ENCODE measurements at places on chromosomes 2 and 18.

DNA sequence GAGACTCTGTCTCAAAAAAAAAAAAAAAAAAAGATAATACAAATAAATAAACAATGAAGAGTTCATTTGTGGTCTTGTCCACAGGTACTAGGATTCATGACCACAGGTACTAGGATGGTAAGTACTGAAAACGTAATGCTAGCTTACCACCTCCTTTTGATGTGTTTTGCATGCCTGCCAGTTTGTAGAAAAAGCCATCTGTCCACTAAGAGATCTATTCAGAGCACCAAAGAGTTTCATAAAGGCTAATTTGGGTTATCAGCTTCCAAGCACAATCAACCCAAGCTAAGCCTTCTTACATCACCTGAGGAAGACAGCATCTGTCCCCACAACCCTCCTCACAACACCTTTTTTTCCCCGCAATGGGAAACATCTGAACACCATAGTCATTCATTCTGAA lies 477.2 kb downstream of the ZEB2 start:
- no peak for DNase-seq
- no peaks in the 10 kb centered on the region for H3K36me3 ChIP-seq
- peaks cover 2% of the 10 kb centered on the region for H3K4me1 ChIP-seq

DNA sequence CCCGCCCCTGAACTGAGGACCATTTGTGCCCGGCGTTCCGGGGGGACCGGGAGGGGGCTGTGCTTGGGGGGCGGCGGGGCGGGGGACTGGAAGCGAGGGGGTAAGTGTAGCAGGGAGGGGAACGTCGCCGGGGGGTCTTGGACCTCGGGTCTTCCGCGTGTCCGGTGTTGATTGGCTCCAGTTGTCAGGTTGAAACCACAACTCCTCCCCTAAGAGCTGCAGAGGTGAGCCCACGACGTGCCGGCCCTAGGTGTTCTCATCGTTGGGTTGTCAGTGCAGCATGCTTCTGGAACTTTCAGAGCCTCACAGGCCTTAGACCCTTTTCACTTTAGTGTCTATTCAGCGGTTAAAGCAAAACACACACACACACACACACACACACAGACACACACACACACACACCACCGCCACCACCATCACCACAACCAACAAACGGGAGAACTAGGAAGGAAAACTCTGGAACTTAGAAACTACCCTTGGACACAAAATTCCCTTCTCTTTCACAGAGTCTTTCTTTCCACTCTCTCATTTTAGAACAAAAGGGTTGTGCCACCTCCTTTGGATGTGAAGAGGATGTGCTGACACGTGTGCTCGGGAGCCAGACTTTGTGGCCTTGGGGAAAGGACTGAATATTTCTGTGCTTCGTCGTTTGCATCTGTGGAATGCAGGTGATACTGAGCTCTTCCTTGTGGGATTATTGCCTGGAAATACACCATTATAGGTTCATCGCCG lies 6.7 kb upstream of the DLX2 start:
- peaks cover 76% of the 10 kb centered on the region for H3K27me3 ChIP-seq
- DNase-seq: no peak
- H3K4me1 ChIP-seq: peaks cover 32% of the 10 kb centered on the region
- H3K4me3 ChIP-seq: no peak overlapping the region

DNA sequence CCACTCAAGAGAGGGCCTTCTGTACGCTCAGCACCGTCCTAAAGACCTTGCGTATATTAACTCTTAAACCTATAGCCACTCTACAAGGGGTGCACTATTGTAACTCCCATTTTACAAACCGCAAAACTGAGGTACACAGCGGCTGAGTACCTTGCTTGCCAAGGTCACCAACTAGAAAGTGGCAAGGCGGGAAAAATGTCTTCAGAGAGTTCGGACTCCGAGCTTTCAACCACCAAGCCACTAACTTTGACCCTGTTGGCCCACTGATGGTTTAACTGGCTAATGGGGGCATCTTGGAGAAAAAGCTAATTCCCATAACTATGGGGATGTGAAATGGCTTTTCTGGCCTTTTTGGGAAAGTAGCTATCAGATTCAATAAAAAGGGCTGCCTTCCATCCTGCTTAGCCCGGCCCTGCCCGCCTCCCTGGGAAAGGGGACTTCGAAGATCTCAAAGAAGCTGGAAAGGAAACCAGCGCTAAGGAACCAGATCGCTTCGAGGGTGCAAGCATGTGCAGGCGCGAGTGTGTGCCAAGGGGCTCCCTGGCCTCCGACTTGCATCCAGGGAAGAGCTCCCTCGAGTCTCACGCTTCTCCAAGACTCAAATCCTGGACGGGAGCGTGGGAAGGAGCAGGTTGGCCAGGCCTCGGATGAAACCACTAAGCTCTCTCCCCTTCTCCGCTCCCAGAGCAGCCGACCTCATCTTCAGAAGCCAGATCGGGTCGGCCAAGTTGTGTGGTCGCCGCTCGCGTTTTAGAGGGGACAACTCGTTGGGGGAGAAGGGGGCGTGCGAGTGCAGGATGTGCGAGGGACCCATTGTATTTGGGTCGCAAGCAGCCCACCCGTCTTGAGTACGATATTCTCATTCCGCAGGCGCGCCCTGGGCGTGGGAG lies 2.2 kb upstream of the SP5 start:
- peaks cover 100% of the 10 kb centered on the region for H3K27me3 ChIP-seq
- peak overlapping the region; percentile 42 for H3K27ac ChIP-seq
- peaks cover 3% of the 10 kb centered on the region for H3K36me3 ChIP-seq

DNA sequence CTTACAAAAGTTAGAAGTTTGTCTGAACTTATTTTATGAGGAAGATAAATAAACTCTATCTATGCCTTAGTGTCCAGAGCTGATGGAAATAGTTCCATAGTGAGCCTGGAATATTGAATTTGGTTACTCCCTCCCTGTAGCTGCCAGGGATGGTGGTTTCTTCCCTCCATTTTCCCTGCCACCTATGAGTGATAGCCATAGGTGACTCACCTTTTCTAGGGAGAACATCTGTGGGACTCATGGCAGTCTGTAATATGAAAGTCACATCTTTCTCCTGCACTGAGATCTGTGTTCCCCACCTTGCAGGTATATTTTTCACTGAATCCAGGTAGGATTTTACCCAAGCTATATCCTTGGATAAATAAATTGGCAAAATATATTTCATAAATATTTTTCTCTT lies 148.8 kb downstream of the TPGS2 start:
- H3K4me1 ChIP-seq: no peaks in the 10 kb centered on the region
- no peak overlapping the region for H3K27ac ChIP-seq
- no peak overlapping the region for H3K4me3 ChIP-seq
- H3K27me3 ChIP-seq: peaks cover 8% of the 10 kb centered on the region
